ENCODE measurements at places on chromosomes 13 and 19.

DNA sequence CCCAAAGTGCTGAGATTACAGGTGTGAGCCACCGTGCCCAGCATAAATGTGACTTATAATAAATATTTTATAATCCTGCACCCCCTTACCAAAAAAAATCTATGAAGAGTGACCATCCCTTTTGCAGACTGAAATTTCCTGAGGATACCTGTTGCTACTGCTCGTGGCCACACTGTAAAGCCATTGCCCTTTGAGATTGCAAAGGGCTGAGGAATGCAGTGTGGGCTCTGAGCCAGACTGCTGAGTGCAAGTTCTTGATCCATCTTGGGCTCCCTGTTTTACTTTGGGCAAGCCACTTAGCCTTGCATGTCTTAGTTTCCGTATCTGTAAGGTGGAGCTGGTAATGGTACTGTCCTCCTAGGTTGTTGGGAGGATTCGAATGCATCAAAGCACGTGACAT lies 23.4 kb downstream of the SIPA1L3 start:
- no peak for DNase-seq

- no peak for DNase-seq
Observed at GRCh38 chr13:79966059-79966458, 374.9 kb downstream of the SPRY2 start.

DNA sequence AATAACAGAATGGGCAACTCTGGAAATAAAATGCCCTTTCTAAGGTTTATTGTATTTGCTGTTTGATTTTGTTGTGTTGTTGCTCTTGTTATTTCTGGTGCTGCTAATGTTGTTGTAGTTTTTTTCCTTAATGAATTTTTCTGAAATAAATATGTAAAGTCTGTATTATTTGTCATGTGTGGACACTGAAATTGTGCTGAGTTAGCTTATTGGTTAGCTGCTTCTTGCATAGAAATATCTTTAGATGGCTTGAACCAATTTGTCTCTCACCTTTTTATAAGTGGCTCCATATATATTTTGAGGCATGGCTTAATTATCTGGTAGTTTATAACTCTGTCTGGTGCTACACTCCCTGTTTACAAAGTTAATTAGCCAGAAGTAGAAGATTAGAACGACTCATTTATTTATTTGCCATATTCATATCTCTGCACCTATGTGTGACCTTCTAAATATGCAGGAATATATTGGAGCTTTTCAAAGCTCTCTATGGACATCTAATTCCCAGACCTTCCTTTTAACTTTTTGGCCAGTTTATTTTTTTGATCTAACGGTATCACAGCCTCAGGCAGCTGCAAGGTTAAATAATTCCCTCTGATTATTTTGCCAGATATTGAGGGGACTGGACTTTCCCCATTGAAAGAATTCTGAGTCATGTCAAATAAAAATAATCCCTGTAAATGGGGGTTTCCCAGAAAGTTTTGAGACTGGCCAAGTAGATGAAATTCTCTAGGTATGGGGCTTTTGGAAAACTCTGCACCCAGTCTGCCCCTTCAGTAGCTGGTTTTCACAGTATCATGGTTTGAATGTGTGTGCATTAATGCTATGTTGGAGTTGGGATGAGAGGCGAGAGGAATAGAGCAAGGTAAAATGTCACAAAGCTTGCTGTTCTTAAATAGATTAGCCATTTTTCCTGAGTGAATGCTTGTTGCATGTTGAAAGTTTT lies 1331.7 kb upstream of the MIR17HG start:
- DNase-seq, result no peak

DNA sequence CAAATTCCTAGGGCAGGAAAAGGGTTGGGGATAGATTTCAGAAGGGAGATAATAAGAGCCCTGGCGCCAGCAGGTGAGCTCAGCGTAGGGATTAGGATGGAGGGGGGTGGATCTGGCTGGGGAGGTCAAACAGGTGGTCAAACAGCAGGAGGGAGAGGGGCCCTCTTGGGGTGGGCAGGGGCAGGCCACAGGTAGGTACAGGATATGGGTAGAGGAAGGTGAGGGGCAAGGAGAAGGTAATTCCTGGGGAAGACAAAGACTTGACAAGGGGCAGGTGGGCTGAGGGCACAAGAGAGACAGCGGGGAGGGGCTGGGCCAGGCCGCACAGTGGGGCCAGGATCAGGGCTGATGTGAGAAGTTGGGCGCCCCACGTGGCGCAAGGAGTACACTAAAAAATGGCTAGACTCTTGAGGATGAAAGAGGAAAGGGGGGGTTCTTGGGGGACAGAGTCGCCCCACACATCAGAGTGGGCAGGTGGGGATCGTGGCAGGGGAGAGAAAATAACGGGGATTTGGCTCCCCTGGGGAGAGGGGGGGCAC lies 713 bp downstream of the KRI1 start:
- no peak for DNase-seq

GRCh38 chr19:6033744-6034264 lies 55.9 kb upstream of the RANBP3 start:
- no peak for DNase-seq

GRCh38 chr19:16945364-16945714 lies 56.5 kb downstream of the F2RL3 start:
- DNase-seq, result no peak

GRCh38 chr13:43831088-43831487 lies 44.3 kb upstream of the ENOX1 start:
- DNase-seq, result peak; percentile 69

Data from skeletal muscle cell (primary cell).